Effector CD4-positive, alpha-beta T cell (primary cell): ENCODE measurements at places on chromosomes 2 and 18.

DNA sequence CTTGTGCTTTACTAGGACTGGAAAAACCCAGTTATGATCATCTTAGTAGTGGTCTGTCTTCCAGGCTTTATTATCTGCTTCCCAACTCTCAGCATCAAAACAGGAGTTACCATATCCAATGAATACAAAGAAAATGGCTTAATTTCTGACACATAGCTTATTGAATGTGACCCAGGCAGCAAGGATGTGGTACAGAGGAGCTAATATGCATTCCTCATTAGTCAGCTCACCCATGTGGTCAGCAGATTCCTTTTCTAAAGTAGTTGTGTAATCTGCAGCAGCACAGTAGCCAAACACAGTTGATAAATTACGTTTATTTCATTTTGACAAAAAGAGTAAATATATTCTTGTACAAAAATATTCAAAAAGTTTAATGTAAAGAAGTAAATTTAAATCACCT is 43.6 kb downstream of the TSPYL6 start:
- no peak for DNase-seq

DNA sequence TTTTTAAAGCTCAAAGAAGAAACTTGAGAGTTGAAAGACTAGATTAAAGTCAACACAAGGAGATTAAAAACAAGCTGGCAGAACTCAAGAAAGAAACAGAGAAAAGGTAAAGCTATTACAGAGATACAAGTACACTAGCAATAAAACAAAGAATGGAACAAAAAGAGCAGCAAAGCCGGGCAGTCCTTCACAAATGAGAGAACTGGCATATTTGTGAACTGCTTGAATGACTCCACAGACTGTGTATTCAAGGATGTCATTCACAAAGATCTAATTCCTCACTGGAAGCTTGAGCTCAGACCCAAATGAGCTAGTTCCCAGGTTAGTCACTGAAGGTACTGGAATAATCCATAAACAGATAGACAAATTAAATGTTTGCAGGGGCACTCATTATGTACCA is 318.0 kb downstream of the MYCN start:
- no peak for DNase-seq

GRCh38 chr2:55133467-55134315 is 83.4 kb upstream of the RTN4 start:
- DNase-seq: peak; percentile 53

DNA sequence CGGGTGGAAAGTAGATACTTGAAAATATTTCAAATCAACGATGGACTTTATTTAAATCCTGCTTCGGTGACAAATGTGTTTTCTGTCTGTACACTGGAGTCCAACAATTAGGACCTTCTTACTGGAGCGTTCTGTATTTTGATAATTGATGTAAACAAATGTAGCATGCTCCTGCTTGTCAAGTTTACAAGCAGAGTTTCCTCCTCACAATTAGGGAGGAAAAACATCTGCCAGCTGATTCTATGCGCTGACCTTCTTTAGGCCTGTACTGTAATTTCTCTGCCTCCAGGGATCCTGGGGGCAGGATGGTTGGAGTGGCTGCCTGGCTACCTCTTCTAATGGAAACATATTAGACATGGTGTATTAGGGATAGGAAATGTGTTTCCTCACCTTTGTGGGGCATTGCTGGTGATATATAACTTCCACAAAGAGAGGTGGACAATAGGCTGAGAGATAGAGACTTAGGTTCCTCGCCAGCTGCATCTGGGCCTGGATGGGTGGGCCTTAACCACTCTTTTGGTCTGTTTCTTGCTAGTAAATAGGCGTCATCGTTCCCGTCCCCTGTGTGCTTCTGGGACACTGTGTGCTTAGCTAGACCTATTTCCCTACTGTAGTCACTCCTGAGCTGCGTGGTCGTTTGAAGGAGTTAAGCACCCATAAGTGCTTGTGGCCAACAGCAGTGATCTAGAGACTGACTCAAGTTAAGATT is 19.3 kb downstream of the GATA6 start:
- no peak for DNase-seq

DNA sequence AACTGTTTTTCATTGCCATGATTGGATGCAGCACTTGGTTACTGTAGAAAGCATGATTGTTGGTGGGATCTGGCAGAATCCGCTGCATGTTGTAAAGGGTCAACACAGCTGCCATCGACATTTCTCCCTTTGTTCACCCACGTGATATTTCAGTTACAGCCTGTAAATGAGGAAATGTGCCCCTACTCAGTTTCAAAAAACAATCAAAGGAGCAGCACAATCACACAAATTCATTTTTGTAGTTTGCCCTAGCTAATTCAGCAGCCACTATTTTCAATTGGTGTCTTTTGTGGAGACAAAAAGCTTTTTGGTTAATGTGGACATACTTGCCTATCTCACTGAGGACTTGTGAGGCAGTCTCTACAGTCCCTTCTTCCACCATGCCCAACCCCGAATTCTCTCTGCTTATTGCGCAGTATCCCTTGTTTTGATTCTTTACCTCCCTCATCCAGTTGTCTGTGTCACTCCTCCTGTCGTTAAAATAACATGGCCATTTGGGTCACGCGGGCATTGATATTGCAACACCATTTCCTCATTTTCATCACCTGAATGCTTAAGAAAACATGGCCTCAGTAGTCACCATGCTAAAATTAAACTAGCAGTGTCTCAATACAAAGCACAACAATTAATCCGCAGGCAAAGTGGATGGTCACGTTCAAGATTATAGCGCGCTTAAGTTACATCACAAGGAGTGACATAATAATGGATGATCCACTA is 6.4 kb upstream of the PROC start:
- no peak for DNase-seq

DNA sequence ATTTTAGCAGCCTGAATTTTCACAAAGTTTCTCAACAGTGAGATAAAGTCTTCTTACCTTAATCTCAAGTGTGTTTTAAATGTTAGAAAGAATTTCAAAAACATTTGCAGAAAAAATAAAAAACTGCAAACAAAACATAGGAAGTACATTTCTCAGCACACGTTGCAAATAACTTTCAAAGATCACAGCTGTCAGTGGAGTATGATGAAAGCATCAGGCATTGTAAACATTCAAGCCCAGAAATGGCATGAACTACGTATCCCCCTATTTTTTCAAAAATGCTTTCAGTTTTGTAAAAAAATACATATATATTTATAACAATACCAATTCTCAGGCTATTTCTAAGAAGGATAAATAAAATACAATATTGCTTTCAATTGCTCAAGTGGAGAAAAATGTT is 320.6 kb upstream of the TFPI start:
- no peak for DNase-seq

DNA sequence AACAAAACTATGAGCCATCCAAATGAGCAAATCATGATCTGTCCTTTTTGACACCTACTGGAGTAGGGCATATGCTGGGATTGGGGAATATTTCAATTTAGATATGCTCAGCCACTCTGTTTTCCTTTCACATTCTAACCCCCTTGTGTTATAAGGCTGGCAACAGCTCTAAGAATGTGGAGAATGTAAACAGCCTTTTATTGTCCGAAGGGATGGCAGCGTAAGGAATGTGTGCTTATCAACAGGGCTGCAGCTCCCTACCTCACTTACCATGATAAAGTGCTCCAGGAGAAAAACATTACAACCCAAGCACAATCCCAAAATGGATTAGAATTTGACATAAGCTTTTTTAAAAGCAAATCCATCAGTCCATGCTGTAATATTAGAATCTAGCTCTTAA is 2.2 kb downstream of the NXPH2 start:
- DNase-seq: no peak

DNA sequence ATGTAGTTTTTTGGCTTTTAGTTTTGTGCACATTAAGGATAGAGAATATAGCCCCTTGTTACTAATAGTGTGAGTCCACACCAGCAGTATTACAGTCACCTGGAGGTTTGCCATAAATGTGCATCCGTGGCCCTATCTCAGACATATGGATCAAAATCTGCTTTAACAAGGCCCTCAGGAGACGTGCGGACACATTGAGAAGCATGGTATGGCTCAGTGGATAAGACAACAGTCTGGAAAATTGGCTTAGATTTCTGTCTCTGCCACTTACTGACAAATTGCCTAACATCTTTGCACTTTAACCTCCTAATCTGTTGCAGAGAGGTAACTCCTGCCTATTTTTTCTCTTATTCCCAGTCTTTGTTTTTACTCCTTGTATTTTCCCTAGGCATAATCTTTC is 307.2 kb upstream of the DLGAP1 start:
- DNase-seq: no peak

DNA sequence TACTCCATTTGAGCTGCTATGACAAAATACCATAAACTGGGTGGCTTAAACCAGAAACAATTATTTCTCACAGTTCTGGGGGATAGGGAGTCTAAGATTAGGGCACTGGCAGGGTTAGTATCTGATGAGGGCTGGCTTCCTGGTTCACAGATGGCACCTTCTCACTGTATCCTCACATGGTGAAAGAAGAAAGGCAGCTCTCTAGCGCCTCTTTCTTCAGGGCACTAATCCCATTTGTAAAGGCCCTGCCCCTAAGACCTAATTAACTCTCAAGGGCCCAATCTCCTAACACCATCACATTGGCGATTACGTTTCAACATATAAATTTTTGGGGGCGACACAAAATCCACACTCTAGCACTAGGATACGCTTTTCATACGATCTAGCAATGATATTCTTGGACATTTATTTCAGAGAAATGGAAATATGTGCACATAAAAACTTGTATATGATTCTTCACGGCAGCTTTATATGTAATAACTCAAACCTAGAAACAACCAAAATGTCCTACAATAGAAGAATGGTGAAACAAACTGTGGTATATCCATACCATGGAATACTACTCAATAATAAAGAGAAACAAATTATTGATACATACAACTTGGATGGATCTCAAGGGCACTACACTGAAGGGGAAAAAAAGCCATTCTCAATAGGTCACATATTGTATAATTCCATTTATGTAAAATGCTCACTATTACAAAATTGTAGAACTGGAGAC is 111.0 kb downstream of the BCL2L11 start:
- no peak for DNase-seq

DNA sequence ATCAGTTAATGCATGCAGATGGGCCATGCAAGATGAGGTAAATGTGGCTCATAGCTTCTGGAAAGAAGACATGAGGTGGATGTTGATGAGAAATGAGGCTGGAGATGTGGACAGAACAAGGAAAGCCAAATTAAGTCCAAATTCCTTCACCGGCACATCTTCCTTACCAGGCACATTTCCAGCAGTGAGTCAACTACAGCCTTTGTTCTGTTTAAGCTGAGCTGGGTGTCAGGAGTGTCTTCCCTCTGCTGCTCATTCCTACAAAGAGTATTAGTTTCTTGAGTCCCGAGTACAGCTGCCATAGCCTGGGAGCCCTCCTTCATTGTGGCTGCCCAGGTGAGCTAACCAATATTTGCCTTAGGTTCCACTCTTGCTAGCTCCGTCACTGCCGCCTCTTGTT is 945.0 kb downstream of the SLC4A3 start:
- no peak for DNase-seq

DNA sequence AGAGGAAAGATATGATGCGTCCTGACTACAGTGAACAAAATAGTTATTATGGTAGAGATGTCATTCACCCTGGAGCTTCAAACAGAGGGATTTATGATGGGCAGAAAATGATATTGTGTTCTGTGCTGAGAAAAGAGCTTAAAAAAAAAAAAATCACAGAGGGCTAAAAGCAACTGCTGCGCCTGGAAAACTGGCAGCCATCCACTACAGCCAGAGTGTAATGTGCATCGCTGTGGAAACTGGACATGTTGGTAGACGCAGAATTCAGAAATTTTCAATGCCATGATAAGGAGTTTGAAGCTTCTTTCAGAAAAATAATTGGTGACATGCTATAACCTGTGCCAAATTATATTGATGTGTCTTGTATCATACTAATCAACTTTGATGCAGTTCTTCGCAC is 122.9 kb upstream of the SOX11 start:
- no peak for DNase-seq

DNA sequence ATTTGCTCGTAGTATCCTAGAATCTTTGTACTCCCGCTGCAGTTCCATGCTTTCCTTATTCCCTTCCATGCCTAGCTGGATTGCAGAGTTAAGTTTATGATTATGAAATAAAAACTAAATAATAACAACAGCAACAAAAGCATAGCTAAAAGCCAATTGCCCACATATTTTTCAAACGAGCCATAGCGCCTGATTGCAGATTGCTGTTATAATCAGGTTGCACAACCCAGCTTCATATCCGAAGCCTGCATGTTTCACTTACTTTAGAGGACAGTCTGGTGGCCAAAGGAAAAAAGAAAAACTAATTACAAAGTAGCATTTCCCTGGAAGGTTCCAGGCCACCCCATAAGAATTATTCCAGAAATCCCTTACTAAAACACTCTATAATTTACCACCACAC is 31.9 kb upstream of the PNO1 start:
- DNase-seq: no peak

- DNase-seq: no peak
Measured at GRCh38 chr2:161391737-161392506, 24.2 kb upstream of the TBR1 start.

DNA sequence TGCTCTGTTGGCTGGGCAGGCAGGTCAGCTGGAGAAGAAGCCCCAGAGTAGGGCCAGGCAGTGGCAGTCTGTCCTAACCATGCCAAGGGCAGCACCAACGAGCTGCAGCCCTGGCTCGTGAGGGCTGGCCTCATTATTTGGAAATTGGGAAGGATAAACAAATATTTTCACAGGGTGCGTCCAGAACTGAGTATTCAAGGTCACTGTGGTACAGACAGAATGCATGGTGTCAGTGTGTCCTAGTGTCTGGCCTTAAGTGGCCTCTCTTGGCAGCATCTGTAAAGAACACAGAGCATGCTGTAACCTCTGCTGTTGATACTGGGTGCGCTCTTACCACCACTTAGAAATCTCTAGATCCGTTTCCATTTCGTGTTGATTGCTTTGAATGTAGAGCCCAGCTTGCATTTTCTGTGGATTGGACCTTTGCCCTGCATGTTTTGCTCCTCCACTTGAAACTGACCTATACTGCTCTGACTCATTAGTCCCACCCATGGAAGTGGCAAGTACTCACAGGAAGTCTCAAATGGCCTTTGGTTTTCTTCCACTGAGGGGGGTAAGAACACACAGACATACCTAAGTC is 88.2 kb downstream of the GREB1L start:
- no peak for DNase-seq

DNA sequence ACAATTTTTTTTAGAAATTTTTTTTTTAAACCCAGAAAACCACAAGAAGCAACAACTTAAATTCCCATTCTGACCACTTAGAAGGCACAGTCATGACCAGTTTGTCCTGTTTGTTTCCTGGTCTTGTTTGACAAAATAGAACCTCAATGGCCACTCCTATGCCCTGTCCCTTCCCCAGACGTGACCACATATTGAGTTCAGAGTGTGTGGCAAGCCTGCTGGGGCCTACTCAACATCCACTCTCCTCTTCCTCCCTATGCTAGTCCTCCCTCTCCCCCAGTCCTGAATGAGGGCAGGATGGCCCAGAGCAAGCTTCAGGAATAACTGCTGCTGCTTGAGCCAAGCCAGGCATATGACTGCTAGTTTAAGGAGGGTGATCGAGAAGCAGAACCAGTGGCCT is 89.6 kb downstream of the PRELID3A start:
- DNase-seq: no peak
